ENCODE measurements at places on chromosomes 2 and 18.

- no peak for DNase-seq
Observed at GRCh38 chr2:146734042-146734820, 1110.6 kb upstream of the ACVR2A start.

DNA sequence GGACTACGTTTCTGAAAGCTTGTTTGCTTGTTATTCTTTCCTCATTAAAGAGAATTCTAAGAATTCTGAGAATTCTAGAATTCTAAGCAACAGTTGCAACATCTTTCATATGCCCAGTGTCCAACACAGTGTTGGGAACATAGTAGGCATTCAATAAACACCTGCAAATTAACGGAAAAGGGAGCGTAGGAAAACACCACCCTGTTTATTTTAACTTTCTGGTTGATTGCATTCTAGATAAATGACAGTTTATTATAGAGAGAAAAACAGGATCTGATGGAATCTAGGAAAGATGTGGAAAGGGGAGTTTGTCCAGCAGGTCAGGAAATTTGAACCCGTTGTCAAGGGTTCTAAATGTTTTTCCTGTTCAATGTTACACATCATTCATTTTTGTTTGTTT is 24.2 kb upstream of the EFEMP1 start:
- no peak for DNase-seq

DNA sequence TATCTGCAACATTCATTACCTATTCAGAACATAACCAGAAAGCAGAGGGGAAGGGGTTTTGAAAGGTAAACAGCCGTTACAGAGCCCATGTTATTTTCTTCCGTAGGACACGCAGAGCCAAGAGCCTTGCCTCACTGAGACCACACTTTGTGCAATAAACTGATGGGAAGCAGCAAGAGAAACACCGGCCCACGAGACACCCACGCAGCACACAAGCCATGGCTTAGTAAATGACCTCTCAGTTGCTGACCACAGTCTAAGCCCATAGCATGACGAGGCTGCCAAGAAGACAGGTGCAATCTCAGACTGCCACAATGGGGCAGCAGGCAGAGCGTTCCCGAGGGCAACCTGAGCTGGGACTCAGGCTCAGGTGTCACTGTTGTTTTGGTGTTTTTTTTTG is 59.6 kb downstream of the CABYR start:
- no peak for DNase-seq

GRCh38 chr2:157046396-157046795 is 211.1 kb upstream of the GALNT5 start:
- DNase-seq = no peak

DNA sequence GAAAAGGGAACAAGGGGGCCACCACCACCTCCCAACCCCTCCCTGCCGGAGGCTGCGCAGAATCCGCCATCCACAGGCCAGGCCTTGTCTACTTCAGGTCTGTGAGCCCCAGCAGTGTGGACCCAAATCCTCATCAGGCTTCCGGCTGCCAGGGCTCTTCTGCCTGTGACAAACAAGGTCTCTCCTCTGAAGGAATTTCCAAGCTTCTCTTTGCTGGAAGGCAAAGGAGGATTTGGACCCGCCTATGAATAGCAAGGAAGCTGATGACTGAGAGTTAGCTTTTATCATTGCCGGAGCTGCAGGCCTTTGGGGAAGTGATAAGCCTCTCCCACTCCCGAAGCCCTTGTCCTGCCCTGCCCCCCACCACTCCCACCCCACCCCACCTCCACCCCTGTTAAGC is 93.7 kb upstream of the SH3BP4 start:
- DNase-seq = no peak
